ENCODE measurements at places on chromosomes 7 and 10. TPM values are rescaled to one million over a fixed set of nuclear protein-coding genes. Genes with fewer than 3 reads are reported as not detected.

The GIMAP6 gene
- 105 TPM for total RNA-seq

- no peaks in the 10 kb centered on the region for H3K36me3 ChIP-seq
- no peak for DNase-seq
- H3K27me3 ChIP-seq, result peaks cover 21% of the 10 kb centered on the region
- no peak overlapping the region for H3K27ac ChIP-seq
- no peak overlapping the region for H3K4me3 ChIP-seq
Observed at GRCh38 chr7:28311670-28312069, 100.6 kb upstream of the CREB5 start.

DNA sequence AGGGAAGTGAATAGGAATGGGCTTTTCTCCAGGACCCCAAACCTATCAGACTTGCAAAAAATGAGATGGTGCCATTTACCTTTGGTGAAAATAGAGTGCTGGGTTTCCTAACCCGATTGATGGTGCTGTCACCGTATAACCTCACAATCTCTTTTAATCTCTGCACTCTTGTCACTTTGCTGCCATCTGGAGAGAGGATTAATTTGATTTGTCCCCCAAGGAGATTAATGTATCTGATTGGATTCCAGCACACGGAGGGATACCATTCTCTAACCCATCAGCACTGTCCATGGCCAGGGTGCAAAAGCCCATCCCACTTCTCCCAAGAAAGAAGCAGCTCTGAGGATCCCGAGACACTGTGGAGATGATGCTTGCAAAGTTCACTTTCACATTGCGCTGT, 86.3 kb upstream of the NFE2L3 start:
- no peak for DNase-seq
- no peak overlapping the region for H3K27ac ChIP-seq
- peaks cover 11% of the 10 kb centered on the region for H3K4me1 ChIP-seq
- H3K4me3 ChIP-seq, result no peak overlapping the region
- H3K27me3 ChIP-seq, result peaks cover 15% of the 10 kb centered on the region

DNA sequence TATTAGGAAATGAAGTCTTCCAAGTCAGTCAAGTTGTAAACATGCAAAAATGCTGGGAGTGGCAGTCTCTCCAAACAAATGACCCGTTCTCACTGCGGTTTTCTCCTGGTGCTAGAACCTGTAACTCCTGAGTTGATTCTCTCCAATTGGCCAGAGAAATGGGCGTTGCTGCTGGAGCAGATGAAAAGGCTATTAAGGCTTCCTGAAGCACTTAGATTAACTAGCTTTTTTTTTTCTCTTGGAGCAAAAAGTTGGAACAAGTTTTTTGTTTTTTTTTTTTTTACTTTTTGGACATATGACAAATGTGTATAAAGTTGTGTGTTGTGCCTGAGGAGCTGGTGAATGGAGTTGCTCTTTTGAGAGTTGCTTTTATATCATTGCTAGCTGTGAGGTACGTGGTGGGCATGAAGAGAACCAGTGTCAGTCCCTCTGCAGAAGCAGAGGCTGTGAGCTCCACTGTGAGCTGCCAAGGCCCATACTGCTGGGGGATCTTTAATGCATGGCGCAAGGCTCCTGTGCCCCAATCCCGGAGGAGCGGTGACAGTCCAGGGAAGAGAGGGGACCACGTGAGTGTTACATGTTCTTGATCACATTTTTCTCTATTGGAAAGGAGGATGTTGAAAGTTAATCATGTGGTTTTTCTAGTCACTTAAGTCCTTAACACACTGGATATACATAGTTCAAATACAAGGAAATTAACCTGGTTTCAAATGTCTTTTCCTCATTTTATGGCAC, 393.6 kb upstream of the GALNT17 start:
- H3K27ac ChIP-seq, result no peak overlapping the region
- no peak for DNase-seq
- H3K4me1 ChIP-seq, result peaks cover 12% of the 10 kb centered on the region

Measured in activated CD4-positive, alpha-beta T cell treated with anti-CD3 and anti-CD28 coated beads, Interleukin-2, amount 10 ng/mL, durations not matched to agents 7 days and 5 days (primary cell).